ENCODE measurements at places on chromosomes 13 and 19.

- no peak for DNase-seq
These were observed 166.1 kb downstream of the ITGBL1 start for GRCh38 chr13:101618440-101619187.

DNA sequence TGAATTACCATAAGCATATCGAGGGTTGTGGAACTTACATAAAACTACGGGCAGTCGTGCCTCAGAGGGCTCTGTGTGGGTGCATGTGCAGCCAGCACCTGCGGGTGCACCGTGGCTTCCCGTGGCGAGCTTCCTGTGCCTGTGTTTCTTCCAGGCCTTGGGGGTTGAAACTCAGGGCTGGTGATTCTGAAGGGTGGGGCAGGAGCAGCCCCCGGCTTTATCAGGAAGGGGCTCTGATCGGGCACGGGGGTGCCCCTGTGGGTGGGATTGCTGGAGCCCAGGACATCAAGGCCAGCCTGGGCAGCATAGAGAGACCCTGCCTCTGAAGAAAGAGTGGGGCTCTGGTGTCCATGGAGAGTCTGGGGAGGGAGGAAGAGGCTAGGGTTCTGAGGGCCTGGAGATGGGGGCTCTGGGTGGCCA lies 11.1 kb downstream of the ATP4B start:
- no peak for DNase-seq

DNA sequence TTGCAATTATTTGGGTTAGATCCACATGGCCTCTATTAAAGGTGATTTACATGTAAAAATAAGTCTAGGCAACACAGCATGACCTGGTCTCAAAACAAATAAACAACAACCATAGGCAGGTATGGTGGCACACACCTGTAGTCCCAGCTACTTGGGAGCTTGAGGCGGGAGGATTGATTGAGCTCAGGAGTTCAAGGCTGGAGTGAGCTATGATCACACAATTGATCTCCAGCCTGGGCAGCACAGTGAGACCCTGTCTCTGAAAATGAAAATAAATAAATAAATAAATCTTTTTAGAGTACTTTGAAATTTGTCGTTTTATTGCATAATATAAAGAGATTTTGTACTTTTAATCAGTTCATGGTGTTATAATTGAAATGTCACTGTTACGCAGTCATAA lies 93.3 kb downstream of the PAN3 start:
- no peak for DNase-seq

GRCh38 chr13:106155411-106155810 lies 380.1 kb downstream of the EFNB2 start:
- DNase-seq, result no peak

GRCh38 chr13:63107179-63107943 lies 1691.7 kb upstream of the PCDH20 start:
- peak; percentile 24 for DNase-seq

DNA sequence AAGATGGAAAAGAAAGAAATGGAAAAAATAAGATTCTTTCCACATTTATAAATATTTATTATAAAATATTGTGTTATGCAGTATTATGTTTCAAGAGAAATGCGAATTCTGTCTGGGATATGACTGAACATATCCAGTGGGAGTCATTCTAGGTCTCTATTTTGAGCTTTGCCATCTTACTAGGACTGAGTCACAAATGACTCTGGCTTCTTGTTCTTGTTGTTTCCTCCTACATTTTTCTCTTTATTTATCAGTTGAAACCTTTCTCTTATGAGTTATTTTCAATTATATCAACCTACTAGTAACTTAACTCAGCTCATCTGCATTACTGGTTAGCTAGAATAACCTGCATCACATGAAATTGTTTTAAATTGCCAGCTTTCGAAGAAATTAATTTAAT lies 1247.3 kb downstream of the SLITRK1 start:
- no peak for DNase-seq

Measured in renal pelvis (tissue), 12 donors.